ENCODE measurements at places on chromosomes 4 and X.

DNA sequence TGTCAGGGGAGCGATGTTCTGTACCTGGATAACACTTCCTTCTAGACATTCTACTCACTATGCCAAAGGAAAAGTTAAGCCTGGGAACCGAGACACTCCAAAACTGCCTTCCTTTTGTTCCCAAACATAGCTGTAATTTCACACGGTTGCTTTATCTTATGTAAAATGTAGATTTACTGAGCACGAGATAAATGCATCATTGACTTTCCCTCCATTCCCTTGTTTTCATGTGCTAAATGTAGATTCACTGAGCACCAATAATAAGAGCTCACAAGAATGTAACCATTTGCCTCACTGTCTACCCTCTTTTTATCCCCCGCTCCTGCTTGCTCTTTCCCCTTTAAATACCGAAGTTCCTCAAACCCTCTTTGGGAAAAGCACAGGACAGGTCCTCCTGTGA, 10.7 kb upstream of the PPEF2 start:
- no peak for DNase-seq

DNA sequence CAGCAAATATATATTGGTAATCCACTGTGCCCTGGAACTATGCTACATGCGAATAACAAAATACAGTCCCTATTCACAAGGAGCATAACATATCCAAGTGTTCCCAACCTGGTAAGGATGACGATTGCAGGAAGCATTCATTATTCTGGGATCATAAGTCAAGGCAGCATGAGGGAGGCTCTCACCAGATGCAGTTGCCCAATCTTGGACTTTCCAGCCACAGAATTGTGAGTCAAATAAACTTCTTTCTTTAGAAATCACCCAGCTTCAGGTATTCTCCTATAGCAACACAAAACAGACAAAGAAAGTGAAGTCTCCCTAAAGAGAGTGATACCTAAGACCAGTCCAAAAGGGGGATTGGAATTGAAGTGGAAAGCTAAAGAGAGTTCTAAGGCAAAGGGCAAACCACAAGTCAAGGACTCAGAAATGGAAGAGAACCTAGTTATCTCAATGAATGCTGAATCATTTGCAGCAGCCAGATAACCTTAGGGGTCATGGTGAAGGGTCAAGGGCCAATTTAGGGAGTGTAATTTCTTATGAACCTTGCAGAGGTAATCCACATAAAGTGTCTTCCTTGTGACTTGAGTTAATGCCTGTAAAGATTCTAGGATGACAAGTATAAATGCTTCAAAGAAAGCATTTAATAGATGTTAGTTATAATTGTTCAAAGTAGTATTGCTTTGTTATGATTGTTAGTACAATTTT, 103.1 kb upstream of the PCDH7 start:
- DNase-seq, result no peak

- DNase-seq, result no peak
Measured at GRCh38 chr4:52106191-52106590, 55.1 kb downstream of the SPATA18 start.

DNA sequence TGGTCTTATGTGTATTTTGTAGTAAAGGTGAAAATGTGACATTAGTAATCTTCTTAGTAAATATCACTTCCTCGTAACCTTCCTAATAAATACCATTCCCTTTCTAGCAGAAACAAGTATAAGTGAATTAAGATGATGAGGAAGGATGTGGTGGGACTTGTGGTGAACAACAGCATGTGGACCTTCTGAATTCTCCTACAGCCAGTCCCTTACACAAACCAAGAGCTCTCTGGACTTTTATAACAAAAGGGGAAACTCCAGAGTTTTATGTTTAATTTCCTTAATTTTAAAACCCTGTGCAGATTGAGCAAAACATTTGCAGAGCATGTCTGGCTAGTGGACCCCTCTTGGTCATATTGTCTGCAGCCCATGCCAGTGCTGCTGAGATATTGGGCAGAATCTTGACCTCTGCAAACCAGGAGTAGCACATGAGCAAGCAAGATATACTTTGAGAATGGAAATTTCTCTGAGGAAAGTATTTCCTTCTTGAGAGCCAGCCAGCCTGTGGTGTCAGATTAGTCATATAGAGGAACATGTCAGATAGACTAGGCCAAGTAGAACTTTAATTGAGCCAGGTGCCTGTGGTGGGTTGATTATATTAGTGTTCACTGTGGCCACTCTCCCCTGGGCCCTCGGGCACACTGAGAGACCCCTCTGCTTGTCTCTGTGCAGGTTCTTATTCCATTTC, 328.2 kb downstream of the DKK2 start:
- DNase-seq, result peak; percentile 77
